ENCODE measurements at places on chromosomes 16 and 17. TPM values are rescaled to one million over a fixed set of nuclear protein-coding genes. Genes with fewer than 3 reads are reported as not detected.

KIF1C gene
- 174 TPM for total RNA-seq

PRAC2 gene
- total RNA-seq, result not detected

IKZF3 gene
- not detected for total RNA-seq

MSLN gene
- total RNA-seq, result not detected

NTN1 gene
- 0.18 TPM for total RNA-seq

ZNF594 gene
- total RNA-seq, result 5.0 TPM

SPNS3 gene
- 0.66 TPM for total RNA-seq

TOX3 gene
- not detected for total RNA-seq

PYY gene
- total RNA-seq, result not detected

DHX40 gene
- total RNA-seq, result 29.7 TPM

GPR179 gene
- total RNA-seq, result not detected

TPSD1 gene
- total RNA-seq, result not detected

CDH1 gene
- total RNA-seq, result not detected

KRT36 gene
- total RNA-seq, result not detected

UNK gene
- total RNA-seq, result 25.9 TPM

HNF1B gene
- not detected for total RNA-seq

ARL5C gene
- not detected for total RNA-seq

KRTAP2-4 gene
- not detected for total RNA-seq

ULK2 gene
- total RNA-seq, result 19.3 TPM

Data from endothelial cell of umbilical vein (primary cell).